SK-MEL-5 (cell line): ENCODE measurements at places on chromosomes 6 and 20. TPM values are rescaled to one million over a fixed set of nuclear protein-coding genes. Genes with fewer than 3 reads are reported as not detected.

GRCh38 chr6:39102071-39102820 is 12.7 kb downstream of the SAYSD1 start:
- peak; percentile 64 for DNase-seq

DNA sequence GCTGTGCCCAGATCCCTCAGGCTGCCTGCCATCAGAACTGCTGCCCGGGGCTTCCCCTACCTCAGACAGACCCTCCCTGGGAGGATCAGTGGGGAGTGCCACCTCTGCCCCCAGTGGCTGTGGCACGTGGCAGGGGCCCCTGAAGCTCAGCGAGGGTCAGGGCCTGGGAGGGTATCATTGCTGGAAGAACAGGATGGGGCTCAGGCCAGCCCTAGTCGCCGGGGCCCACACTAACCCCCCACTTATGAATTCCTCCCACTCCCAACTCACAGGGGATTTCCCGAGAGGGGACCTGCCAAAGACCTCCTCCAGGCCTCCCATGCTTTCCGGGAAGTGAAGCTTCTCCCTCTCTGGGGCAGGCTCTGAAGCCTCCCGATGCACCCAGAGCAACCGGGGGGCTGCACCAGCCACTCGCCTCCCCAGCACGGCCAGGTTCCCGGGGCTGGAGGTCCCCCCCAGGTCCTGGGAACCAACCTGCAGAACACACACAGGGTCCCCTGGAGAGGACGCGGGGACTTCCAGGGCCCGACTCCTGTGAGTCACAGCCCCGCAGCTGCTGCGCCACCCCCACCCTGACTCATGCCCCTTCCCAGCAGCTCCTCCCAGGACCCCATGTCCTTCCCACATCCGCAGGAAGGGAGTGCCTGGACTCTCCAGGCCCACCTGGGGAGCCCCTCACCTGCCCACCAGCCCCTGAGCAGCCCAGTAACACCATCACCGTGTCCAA is 2.5 kb downstream of the TNFRSF6B start:
- no peak for DNase-seq

DNA sequence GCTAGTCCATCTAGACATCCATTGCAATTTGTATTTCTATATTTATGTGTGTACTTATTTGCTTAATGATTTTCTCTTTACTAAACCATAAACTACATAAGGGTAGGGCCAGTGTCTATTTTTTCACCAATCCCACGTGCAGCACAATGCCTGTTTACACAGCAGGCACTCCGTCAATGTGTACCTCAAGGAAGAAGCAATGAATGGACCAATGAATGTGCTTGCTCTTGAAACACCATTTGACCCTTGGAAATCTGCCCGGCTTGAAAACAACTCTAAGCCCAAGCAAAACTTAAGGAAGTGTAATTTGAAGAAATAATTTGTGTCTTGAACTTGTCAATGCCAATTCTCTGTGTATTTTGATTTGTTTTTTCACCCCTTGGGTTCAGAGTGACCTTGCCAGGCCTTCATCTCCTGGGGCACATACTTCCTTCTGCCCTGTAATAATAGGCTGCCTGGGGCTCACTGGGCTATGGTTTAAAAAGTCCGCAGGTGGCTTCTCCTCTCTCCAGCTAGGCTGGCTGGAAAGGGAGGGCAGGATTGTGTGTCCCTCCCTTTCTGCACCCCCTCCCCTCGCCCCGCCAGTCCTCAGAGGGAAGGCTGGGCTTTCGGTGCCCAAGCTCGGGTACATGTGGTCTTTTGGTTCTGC is 140.8 kb upstream of the ARMC2 start:
- no peak for DNase-seq

DNA sequence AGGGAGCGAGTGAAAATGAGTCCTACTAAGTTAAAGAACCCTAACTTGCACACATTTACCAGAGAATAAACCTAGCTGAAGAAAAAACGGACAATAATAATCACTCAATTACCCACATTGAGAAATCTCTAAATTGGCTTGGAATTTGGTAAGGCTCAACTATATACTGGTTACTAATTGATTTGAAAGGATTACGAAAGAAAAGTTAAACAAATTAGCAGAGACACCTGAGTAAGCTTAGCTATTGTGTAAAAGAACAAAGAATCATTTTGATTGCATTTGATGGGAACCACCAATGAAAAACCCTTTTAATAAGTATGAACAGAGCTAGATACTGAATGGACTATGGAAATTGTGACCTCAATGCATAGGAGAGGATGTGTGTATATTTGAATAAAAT is 118.6 kb upstream of the ADGRF1 start:
- no peak for DNase-seq

GRCh38 chr6:45009576-45009975 is 318.6 kb upstream of the RUNX2 start:
- DNase-seq, result no peak

DNA sequence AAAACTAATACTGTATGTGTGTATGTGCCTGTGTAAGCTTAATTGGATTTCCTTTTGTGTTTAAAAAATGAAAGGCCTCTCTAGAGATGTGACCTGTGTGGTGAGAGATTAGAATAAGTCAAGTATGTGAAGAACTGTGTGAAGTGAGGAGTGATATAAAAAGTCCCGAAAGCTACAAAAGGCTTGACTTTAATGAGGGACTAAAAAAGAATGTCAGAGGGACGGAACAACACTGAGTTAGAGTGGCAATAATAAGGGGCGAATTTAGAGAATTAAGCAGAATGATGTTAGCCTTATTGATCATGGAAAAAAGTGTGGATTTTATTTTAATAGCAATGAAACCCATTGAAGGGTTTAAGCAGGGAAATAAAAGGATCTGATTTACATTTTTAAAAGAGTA is 1281.2 kb upstream of the ADGRB3 start:
- no peak for DNase-seq

PCED1A gene
- total RNA-seq, result 17.2 and 22.6 TPM in 2 replicates

DNA sequence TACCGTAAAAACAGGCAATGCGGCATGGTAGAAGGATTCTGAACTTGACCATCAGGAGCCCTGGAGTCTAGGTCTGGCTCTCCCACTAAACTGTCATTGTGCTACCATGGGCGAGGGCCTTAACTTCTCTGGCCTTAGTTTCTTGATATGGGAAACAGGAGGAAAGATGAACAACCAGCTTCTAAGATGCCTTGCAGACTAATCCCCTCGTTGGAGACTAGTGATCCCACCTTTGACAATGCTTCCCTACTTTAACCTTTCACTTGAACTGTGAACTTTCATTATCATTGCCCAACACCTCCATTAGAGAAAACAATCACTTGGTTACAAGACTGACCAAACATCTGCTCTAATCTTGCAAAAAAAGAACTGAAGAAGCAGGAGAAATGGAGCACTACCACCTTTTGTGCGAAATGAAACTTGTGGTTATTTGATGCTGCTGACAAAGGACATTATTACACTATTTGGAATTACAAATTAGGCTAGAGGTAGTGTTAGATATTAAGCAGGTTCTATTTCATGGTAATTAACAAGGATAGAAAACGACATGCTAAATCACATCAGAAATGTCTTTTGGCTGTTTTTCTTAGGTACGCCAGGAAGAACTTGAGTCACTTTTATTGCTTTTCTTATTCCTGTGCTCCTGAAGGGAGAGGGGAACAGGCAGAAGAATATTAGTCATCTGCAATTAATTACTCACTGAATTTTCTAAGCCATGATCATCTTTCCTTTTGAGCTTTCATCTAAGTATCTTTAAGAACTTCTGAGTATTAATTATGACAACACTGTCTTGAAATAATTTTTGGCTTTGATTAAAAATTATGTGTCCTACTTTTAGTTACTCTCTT is 39.1 kb upstream of the ARHGAP18 start:
- no peak for DNase-seq

- DNase-seq, result no peak
These were observed 256.1 kb upstream of the RUNX2 start for GRCh38 chr6:45072016-45072415.

LPA gene
- not detected in 2 replicates for total RNA-seq

DNA sequence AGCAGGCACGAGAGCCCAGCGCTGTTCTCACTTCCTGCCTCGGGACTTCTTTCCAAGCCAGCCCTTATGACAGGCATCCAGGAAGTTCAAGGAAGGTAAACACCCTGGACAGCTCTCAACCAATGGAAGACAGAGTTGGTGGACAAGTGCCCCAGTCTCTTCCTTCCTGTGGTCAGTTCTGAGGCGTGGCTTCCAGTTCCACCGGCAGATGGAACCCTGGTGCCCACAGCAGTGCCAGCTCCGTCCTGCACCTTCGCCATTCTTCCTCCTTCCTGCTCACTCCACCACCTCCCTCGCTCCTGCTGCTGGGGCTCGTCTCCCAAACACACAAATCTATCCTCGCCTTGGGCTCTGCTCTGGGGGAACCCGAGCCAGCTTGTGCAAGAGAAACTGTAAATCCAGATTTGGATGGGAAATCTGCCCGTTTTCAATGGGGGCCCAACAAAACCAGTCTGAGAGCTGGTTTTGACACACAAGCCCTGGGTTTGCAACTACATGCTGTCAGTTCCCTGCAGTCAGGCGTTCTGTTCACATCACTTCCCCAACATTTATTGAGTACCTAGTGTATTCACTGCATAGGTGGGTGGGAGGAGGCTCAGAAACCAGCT is 162.7 kb downstream of the GRM4 start:
- peak; percentile 58 for DNase-seq

GRCh38 chr20:41329435-41330342 is 10.9 kb upstream of the LPIN3 start:
- peak; percentile 57 for DNase-seq

DNA sequence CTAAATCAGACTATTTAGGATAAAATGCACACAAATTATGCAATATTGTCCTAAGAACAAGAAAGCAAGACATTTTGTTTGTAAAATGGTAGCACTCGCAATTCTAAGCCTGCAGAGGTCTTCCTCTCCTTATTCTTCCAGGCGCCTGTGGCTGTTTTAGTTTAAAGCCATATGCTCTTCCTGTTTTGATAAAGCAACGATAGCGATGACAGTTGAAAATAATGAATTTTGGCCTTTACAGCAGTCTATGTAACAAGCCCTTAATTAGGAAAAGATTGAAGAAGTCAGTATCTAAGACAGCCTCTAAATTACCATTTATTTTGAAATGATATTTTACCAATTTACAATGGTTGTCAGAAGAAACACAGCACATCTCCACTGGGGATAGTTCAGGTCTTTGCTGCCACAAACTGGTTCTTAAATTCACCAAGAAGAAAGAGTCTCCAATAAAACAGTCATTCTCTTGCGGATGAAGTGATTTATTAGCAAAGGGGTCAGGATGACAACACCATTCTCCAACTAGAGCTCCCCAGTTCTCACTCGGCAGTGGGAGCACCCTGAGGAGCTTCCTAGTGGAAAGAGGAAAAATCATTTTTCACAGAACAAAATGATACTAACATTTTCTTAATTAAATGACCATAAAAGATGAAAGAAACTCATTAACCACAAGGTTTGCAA is 21.4 kb downstream of the UBE3D start:
- no peak for DNase-seq

DNA sequence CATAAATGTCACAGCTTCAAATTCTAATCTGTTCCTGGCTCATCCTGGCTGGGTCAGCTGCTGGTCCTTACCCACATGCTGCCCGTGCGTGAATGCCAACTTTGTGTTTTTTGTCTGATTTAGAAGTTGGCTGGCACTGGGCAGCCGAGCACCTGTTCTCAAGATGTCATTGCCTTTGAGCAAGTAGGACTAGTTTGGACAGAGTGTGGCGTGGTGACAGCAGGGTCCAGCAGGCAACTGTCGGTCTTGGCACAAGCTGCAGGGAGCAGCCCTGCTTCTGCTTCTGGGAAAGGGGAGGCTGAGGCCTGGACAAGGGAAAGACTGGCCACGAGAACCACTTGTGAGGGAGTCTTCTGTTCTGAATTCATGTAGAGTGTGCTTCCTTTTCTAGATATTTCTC is 26.4 kb upstream of the ADRM1 start:
- DNase-seq, result no peak

DNA sequence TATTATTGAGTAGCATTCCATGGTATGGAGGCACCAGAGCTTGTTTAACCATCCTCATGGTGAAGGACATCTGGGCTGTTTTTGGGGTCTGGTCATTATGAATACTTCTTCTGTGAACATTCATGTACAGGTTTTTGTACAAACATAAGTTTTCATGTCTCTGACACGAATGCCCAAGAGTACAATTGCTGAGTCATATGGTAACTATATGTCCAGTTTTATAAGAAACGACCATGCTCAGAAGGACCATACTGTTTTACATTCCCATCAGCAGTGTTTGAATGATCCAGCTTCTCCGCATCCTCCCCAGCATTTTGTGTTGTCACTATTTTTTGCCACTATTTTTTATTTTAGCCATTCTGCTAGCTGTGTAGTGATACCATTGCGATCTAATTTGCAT is 188.6 kb downstream of the KHDC1L start:
- no peak for DNase-seq

- DNase-seq, result no peak
These were observed 59.0 kb downstream of the PSMG4 start for GRCh38 chr6:3317741-3318211.

GRCh38 chr20:41080866-41081265 is 52.2 kb downstream of the TOP1 start:
- no peak for DNase-seq

- no peak for DNase-seq
These were observed 13.0 kb upstream of the MOXD1 start for GRCh38 chr6:132414322-132414721.
